NCI-H226 (cell line): ENCODE measurements at places on chromosomes 6 and 20.

DNA sequence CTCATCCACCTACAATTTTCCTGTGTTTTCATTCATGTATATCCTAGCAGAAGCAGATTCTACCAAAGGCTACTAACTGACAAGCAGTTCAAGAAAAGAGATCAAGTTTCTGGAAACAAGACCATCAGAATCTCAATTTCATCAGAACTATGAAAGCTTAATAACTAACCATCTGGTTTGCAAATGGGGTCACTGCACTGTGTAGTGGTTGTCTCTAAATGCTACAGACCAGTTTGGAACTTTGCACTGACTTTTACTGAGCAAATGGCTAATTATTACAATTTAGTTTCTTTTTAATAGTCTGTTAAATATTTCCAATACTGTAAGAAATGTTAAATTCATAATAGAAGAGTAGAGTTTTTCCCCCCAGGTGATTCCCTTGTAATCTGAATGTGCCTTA, 64.5 kb downstream of the REPS1 start:
- DNase-seq = no peak

DNA sequence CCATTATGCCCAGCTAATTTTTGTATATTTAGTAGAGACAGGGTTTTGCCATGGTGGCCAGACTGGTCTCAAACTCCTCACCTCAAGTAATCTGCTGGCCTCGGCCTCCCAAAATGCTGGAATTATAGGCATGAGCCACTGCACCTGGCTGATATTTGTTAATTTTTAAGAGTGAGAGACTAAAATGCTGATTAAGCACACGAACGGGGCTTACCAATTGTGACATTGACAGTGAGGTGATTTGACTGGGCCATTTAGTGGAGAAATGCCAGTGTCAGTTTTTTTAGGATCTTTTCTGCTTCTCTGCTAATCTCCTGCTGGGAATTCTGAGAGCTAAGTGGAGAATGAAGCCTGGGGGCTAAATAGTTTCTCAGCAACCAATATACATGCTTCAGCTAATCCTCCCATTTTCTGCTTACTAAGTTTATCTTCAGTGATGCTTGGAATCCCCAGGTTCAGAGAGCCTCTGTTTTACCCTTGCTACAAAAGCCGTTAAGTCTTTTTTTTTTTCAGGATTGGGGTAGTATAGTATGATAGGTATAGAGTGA, 9.8 kb upstream of the DEFB123 start:
- DNase-seq = peak; percentile 7

GRCh38 chr6:152310371-152310954, 326.7 kb downstream of the SYNE1 start:
- DNase-seq = no peak

DNA sequence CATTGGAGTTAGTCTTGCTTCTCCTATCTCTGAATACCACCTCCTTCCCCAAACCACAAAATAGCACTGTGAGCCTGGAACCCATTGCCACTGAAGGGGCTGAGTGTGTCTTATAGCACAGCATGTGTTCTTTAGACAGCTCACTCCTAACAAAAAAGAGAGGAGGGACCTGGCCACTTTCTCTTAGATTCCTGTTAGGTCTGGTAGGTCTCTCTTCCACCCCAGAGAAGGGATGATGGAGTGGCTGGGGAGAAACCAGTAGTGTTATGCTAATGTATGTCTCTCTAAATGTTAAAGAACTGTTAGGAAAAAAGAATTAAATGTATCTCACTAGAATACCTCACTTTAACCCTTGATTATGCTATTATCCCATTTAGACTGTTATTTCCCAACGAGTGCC, 340.3 kb downstream of the EPHA7 start:
- no peak for DNase-seq
